Stimulated activated CD4-positive, alpha-beta T cell treated with anti-CD3 and anti-CD28 coated beads, Interleukin-15, amount 100 ng/mL, for 1 hour (primary cell): ENCODE measurements at places on chromosomes 12 and 14.

- no peak for DNase-seq
Observed at GRCh38 chr12:120490833-120491512, 4.9 kb upstream of the DYNLL1 start.

DNA sequence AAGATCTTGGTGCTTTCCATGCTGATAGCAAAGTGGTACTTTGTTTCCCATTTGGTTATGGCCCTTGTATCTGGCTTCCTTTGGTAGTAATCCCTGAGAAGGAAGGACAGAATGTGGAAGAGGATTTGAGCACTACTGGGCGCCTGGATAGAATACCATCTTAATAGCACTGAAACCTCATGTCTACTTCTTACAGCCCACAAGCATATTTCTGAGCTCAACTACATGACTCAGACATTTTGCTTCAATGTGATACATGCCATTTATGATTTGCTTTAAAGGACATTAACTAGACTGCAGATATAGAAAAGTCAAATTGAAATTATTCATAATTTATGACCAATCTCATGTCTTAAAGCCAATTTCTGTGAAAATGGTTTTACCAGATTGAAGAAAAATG lies 80.4 kb downstream of the LIN7A start:
- DNase-seq = no peak

GRCh38 chr12:45049912-45050750 lies 768 bp downstream of the DBX2 start:
- no peak for DNase-seq

- DNase-seq = no peak
Observed at GRCh38 chr14:21070610-21071224, 613 bp downstream of the ARHGEF40 start.

- DNase-seq = no peak
Observed at GRCh38 chr14:84436528-84436927, 1093.4 kb upstream of the FLRT2 start.

GRCh38 chr12:56616925-56617324 lies 13.2 kb downstream of the BAZ2A start:
- no peak for DNase-seq

DNA sequence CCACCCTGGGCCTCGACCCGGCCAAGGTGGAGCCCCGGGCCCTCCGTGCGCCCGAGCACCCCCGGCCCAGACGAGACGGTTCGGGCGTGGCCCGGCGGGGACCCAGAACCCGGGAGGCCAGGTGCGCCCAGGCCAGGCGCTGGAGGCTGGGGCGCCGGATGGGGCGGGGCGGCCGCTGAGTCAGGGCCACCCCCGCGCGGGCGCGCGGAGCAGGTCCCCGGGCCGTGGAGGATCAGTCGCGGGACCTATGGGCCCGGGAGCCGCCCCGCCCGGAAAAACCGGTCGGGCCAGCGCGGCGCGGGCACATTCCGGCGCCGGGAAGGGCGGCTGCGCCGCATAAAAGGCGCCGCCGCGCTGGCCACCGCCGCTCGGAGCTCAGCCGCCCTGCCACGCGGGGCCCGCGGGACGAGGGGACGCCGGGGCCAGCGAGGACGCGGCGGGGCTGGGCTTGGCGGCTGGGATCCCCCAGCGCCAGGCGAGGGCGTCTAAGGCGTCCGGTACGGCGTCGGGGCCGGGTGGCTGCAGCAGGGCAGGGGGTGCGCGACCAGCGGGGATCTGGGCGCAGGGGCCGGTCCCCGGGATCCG lies 21.5 kb upstream of the KIF26A start:
- DNase-seq = no peak

DNA sequence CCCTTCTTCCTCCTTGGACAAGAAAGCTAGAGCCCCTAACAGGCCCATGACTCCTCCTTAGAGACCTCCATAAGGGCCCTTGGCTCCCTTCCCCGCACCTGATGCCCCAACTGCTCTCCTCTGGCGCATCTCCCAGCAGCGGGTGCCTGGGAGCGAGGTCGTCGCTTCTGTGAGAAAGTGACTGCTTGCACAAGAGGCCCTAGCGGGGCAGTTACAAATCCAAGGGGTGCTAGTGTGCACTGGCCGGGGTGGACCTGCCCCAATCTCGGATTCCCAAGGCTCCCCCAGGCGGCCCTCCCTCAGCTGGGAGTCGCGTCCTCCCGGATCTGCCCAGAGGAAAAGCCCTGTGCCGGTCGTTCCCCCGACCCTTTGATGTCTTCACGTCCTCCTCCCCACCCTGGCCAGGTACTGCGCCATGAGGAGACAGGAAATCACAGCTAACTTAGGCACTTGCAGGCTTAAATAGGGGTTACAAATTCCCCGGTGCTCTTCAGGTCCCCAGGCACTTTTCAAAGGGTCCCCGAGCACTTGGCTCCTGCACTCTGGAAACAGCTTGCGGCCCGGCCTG lies 2.8 kb downstream of the NKX2-8 start:
- DNase-seq = no peak

DNA sequence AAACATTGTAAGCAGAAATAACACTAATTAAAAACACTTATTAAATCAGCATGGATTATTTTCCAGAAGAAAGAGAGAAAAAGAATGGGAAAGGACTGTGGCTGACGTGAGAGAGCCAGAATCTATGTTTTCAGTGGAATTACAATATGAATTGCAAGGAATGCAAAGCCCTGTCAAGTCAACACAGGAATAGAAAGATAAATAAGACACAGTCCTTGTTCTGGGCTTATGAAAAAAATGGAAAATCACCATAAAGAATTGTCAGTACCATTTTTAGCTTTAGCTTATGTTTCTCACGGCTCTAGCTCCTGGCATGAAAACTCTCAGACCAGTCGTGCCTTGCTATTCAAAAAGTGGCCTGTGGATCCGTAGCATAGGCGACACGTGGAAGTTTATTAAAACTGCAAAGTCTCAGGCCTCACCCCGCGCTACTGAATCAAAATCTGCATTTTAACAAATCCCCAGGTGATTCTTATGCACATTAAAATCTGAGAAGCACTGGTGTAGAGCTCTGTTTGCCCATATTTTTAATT lies 549.1 kb downstream of the RPS29 start:
- DNase-seq = no peak

DNA sequence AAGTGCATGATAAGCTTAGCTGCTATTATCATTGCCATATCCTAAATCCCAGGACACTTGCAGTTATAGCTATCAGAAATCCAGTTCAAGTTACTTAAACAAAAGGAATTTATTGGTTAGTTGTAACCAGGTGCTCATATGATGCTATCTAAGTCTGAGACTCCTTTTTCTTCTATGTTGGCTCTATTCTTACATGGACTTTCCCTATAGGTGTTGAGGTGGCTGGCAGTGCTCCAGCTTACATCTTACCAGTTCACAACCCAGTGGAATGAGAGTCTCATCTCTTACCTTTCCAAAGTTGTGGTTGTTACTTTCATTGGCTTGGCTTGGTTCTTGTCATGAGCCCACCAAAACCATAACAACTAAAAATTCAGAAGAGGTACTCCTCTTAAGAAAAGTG lies 94.6 kb downstream of the DACT1 start:
- no peak for DNase-seq

- no peak for DNase-seq
Observed at GRCh38 chr12:68970951-68971350, 38.0 kb upstream of the CPM start.

DNA sequence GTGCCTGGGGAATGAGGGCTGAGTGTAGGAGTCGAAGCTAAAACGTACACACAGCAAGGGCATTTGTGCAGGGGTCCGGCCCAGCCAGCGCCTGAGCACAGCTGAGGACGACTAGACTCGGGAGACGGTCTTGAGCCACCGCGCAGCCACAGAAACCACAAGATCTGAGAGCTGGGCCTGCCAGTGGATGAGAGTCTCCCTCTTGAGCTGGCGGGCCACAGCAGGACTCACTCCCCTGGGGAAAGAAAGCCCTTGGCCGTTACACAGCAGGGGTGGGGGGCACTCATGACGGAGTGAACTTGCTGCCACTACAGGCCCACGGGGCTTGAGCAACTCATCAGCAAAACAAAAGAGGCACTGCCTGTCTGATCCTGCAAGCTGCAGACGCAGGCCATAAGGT lies 23.0 kb downstream of the STX2 start:
- DNase-seq = no peak

DNA sequence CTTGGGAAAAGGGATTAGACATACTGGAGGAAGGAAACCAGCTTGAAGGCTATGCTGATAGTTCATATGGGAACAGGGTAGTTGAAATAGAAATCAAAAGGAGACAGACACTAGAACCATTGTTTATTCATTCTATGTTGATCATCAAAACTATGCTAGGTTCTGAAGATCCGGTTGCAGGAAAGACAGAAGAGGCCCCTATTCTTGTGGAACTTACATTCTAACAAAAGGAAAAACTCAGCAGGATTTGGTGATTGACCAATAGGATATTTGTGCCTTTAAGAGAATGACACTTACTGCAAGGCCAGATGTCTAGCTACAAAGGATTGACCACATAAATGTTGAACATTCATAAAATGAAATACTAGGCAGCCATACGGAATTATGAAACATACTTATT lies 179.2 kb downstream of the AKAP6 start:
- no peak for DNase-seq

GRCh38 chr14:47278233-47278842 lies 397.1 kb downstream of the MDGA2 start:
- no peak for DNase-seq

DNA sequence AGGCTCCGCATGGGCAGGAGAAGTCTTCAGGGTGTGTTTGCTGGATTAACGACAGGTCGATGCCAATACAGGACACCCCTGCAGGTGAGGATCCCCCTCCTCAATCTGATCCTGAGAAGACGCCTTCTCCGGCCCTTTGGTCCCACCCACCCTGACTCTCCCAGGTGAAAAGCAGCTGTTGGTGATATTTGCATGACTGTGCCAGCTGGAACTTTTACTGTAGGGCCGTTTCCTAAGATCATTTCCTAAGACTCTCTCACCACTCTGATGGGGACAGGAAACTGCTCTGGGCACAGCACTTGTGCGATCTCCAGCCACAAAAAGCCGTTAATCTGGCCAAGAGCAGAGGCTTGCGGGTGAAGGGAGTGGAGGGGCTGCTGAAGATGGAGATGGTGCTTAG lies 16.8 kb upstream of the EIF5 start:
- no peak for DNase-seq

- DNase-seq = no peak
Observed at GRCh38 chr14:79274641-79275291, 936.5 kb downstream of the DIO2 start.

DNA sequence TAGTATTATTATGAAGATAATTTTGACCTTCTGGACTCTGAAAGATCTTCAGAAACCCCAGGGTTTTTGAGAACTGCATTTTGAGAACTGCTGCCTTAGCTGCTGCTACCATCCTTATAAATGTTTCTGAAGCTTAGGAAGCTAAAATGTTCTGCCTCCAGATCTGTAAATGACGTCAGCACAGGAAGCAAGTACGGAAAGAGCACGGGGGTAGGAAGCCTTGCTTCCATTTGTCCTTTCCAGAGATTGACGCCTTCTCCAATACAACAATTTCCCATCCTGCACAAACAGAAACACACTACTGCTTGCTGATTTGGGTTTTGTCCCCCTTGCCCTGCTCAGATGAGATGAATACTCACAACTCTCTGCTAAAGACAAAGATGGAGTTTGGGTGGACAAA lies 17.9 kb downstream of the RAD52 start:
- no peak for DNase-seq

GRCh38 chr12:15157269-15157671 lies 63.9 kb downstream of the RERG start:
- DNase-seq = no peak

DNA sequence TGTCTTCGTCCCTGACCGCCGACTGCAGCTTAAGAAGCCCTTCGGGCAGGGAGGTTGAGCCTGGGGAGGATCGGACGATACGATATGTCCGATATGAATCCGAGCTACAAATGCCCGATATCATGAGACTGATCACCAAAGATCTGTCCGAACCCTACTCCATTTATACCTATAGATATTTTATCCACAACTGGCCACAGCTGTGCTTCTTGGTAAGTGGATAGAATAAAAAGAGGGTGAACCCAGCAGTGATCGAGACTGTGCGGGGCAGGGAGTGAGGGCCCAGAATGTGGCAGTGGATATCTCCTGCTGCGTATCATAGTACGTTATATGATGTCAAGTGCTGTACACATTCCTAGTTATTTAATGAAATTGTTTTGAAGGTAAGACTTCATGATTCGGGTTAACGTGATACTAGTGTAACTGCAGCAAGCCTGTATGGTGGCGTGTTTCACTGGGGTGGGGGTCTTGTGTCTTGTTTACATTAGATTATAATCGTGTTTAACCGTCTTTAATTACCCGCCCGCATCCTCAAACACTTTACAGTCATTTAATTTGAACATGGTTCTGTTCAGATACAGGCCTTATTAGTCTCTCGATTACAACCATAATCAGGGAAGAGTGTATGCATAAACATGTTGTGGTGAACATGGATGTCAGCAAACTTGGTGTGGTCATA lies 1.3 kb downstream of the NAA30 start:
- DNase-seq = no peak

DNA sequence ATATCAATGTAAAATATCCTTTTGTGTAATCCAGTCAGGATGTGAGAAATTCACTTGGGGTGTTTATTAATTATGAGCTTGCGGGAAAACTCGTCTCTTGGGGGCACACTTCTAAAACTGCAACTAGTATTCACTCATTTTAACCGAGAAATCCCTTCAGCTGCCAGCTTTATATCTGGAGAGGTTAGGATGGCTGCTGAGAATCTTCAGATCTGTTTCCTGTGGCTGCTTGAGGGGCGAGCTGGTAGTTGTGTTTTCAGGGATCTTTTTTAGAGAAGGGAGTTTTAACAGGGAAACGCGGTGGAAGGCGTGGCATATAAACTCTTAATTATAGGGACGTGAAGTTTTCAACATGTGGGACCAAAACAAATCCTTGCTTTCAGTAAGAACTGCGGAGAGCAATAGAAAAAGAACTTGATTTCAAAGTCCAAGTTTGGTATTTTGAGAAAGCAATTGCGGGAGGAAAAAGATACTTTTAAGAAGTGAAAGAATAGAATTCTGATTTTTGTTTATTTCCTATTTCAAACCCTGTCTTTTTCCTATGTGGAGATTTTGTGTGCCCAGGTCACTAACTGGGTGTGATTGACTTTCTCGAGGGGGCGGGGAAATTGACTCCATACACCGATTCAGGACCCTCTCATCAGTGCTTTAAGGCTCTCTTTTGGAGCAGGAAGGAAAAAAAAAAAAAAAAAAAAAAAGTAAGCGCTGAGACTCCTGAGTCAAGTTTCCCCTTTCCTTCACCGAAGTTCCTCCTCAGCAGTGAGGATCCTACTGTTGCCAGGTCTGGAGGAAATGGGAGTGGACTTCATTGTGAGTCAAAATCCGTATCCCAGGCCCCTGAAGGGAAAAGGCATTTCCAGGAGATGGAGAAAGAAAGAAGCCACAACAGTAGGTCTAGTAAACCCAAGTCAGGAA lies 1.1 kb downstream of the PPFIBP1 start:
- no peak for DNase-seq

GRCh38 chr14:77741438-77741837 lies 19.5 kb downstream of the SNW1 start:
- no peak for DNase-seq

- no peak for DNase-seq
Observed at GRCh38 chr14:45308745-45309397, 55.9 kb upstream of the MIS18BP1 start.

- DNase-seq = no peak
Observed at GRCh38 chr14:76007852-76008251, 22.3 kb downstream of the IFT43 start.

- no peak for DNase-seq
Observed at GRCh38 chr12:94802796-94803195, 152.4 kb upstream of the TMCC3 start.

- DNase-seq = no peak
Observed at GRCh38 chr14:41285186-41285748, 321.4 kb upstream of the LRFN5 start.
